ENCODE measurements at places on chromosomes 6 and 20.

DNA sequence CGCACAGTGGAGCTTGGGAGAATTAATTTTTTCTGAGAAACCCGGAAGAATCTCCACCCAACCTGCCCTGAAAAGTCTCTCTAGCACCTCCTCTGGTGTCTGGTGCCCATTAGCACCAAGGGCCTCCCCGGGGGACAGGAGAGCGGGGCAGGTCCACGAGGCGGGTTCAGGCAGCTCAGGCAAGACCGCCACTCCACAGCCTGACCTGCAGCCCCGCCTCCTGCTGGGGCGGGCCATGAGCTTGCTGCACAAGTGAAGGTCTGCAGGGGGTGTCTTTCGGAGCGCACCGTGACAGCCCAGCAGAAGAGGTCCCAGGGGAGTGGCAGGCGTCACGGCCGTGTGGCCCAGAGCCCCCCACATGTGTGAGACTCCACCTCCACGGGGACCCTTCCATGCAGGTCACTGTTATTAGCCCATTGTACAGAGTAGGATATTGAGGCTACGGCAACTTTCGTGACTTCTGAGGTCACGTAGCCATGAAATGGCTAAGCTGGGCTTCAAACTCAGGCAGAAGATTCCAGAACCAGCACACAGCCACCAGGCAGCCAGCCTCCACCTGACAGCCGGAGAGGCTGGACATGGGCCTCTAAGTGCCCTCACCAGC, 63.9 kb upstream of the SLCO4A1 start:
- DNase-seq, result no peak

GRCh38 chr20:10508468-10509251, 73.6 kb downstream of the SLX4IP start:
- no peak for DNase-seq

- no peak for DNase-seq
These were observed 5.1 kb downstream of the HLA-DMA start for GRCh38 chr6:32947552-32948465.

DNA sequence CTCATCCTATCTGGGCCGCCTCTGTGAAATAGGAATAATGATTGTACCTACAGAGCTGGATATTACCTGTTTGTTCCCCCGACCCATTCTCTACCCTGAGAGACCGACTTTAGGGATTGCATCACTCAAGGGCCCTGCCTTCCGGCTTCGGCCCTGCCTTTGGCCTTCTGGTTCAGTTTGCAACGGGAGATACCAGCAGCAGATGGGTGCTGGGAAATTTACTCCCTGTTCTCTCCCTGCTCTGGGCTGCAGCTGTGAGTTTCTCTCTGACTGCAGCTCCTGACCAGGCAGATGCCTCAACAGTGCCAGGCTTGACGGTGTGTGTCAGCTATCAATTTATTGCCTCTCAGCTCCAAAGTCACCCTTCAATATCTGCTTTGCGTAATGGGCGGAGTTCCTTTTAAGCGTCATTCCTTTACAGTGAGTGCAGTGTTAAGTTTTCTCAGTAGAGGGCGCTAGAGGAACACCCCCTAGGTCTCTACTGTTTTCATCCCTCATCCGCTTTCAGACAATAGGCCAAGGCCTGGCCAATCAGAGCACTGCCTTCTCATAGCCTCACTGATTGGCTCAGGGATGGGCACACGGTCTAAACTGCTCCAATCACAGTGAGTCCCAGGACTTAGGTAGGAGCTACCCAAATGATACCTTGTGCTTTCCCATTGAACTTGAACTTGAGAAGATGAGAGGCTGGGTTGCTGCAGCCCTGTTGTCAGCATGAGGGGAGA, 30.0 kb downstream of the KCNG1 start:
- no peak for DNase-seq
